Right ventricle myocardium superior (tissue), 1 donor: ENCODE measurements at places on chromosomes 7 and 10.

- no peak for DNase-seq
Observed at GRCh38 chr10:99785646-99786045, 3.2 kb downstream of the ABCC2 start.

GRCh38 chr10:58919927-58920654 is 256.4 kb upstream of the PHYHIPL start:
- no peak for DNase-seq

GRCh38 chr10:75179657-75180177 is 30.9 kb upstream of the VDAC2 start:
- no peak for DNase-seq

DNA sequence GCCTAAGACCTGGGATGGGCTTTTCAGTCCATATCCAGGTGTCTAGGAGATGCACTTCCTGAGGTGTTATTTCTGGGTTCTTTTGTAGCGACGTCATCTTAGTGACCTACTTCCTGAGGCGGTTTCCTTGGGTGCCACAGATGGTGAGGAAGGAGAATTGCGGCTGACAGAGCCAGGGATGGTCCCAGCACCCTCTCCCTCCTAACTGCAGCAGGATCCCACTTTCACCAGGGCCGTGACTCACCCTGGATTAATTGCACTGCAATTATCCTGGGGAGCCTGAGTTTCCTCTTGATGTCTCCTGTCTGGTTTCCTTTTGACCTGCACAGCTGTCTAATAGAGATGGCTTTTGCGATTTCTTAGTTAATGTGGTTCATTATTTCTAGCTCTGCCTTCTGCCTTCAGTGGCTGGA is 271.7 kb downstream of the TCF7L2 start:
- no peak for DNase-seq

GRCh38 chr7:94962661-94963060 is 55.3 kb downstream of the PPP1R9A start:
- no peak for DNase-seq

- DNase-seq: no peak
Observed at GRCh38 chr10:17974505-17974904, 22.8 kb downstream of the SLC39A12 start.

- DNase-seq: peak; percentile 16
Observed at GRCh38 chr7:60017-60675, 132.2 kb upstream of the FAM20C start.
